ENCODE measurements at places on chromosomes 3 and 15.

GRCh38 chr3:12984023-12984823 lies 89.0 kb downstream of the IQSEC1 start:
- DNase-seq, result no peak

- DNase-seq, result no peak
Observed at GRCh38 chr3:126464093-126464492, 11.6 kb downstream of the ZXDC start.

DNA sequence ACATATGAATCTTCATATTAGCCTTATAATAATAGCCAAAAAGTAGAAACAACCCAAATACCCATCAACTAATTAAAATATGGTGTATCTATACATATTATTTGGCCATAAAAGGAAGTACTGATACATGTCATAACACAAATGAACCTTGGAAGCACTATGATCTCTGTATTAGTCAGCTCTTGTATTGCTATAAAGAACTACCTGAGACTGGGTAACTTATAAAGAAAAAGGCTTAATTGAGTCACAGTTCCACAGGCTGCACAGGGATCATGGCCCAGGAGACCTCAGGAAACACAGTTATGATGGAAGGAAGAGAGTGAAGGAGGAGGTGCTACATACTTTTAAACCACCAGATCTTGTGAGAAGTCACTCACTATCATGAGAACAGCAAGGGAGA lies 16.0 kb upstream of the CCR2 start:
- DNase-seq, result no peak

- no peak for DNase-seq
Observed at GRCh38 chr3:188421836-188422540, 268.0 kb downstream of the LPP start.

- DNase-seq, result no peak
Observed at GRCh38 chr3:162601101-162601670, 1104.6 kb downstream of the OTOL1 start.

GRCh38 chr3:5299161-5299560 lies 111.7 kb downstream of the EDEM1 start:
- DNase-seq, result no peak

- no peak for DNase-seq
Observed at GRCh38 chr15:80997692-80998091, 3.0 kb upstream of the TLNRD1 start.

- no peak for DNase-seq
Observed at GRCh38 chr15:71414853-71415252, 299.6 kb downstream of the THSD4 start.

DNA sequence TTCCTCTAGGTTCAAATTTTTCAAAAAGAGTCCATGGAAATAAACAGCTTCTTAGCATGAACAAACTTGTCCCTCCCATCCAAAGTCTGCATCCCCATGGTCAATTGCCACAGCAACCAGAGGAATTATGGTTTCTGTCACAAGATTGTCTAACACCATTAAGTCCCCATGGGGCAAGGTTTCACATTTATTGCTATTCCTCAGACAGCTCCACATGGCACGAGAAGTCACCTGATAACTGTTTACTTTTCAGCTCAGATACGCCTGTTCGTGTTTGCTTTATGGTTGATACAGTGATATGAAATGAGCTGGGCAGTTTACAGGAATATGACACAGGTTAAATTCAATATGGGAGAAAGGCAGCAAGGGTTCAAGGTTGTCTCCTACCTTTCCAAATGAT lies 37.9 kb upstream of the MUC13 start:
- DNase-seq, result no peak

DNA sequence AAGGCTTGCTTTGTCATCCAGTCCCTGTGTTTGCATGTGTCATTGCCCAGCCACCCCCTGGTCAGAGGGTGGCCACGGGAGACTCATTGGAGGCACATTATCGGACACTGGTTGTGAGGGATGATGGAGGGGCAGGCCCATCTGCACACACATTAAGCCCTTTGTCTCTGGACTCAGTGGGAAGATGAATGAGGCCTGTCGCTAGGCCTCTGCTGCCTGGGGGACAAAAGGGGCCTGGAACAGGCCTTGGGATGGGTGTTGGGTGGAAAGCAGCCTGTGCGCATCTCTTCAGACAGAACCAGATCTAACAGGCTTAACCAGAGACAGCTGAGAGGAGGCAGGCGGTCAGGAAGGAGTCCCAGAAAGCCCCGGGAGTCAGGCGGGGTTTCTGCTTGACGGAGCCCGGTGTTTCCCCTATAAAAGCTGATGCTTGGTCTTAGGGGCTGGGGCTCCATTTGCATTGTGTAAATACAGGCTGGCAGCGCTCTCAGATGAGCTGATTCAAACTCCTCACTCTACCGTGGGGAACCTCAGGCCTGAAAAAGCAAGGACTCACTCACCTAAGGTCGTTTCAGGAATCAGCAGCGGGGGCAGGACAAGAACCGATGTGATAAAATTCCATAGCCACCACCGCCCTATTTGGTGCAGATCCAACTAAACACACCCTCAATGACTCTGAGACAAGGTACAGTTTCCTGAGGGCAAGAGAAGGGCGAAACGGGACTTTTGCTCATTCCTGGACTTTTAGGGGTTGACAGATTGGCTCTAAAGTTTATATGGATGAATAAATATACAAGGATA lies 17.1 kb upstream of the SKIC8 start:
- no peak for DNase-seq
